H1 (cell line): ENCODE measurements at places on chromosomes 1 and 21. TPM values are rescaled to one million over a fixed set of nuclear protein-coding genes. Genes with fewer than 3 reads are reported as not detected.

Gene CFAP141
- not detected in 2 replicates for total RNA-seq

Gene EIF4G3
- 66.6 and 67.5 TPM in 2 replicates for total RNA-seq

GRCh38 chr1:221768444-221769066 lies 26.7 kb upstream of the DUSP10 start:
- no peaks in the 10 kb centered on the region for H3K4me1 ChIP-seq
- no peaks in the 10 kb centered on the region for H3K27me3 ChIP-seq
- no peak overlapping the region for H3K4me3 ChIP-seq
- H3K36me3 ChIP-seq: no peaks in the 10 kb centered on the region
- no peak overlapping the region for H3K27ac ChIP-seq
- no peak for DNase-seq

DNA sequence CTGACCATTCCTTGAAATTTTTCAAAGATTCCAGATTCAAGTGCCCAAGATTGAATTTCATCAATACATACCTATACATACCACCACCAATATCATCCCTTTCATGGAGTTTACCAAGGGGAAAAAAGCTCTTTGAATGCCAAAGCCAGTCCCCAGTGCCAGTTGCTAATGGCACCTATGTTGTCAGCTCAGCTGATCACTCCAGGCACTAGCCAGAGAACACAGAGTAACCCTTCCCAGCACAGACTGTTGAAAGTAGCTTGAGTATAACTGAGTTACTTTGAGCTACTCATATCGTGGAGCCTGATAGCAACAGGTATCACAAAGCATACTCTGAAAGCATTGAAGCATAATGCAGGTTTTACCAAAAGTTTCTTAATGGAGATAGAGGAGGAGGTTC lies 133.9 kb upstream of the NFIA start:
- H3K4me3 ChIP-seq: no peak overlapping the region
- H3K27me3 ChIP-seq: no peaks in the 10 kb centered on the region
- no peak overlapping the region for H3K27ac ChIP-seq
- no peaks in the 10 kb centered on the region for H3K36me3 ChIP-seq

Gene SKI
- total RNA-seq: 80.2 and 87.6 TPM in 2 replicates

Gene KCNA3
- total RNA-seq: 0.95 and 1.0 TPM in 2 replicates

Gene SLAMF9
- not detected in 2 replicates for total RNA-seq

DNA sequence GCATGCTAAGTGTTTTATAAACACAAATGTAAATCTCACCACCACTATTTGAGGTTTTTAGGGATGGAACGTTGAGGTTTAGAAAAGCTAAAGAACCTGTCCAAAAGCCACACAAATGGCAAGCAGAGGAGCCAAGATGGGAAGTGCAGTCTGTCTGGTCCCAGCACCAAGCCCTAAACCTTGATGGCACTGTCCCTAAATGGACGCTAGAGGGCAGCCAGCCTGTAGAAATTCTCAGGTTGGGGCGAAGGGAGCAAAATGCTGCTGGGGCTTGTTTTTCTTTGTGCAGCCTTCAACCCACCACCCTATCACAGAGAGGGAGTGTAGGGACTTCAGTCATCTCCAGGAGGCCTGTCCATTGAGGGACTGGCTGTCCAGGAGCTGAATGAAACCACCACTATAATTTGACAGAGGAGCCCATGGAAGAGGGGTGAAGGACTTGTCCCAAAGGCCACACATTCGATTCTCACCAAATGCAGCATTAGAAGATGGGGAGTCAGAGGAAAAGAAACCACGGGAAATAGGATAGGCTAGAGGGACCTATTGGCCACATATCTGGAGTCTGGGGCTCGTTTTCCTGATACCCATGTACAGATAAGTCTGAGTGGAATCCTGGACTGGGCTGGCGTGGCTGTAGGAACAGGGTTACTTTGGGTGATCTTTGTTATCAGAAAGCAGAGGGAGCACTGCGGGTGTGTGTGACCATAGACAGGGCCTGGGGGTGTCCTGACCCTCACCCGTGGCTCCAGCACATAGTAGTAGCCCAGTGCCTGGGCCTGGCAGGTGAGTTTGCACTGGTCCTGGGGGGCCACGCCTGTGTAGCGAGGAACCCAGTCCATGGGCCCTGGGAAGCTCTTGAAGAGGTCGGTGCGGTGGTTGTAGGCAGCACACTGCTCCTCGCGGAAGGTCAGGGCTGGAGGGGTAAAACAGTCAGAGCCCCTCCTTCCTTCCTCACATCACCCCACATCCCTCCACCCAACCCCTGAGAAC lies 6.1 kb downstream of the ADAMTS4 start:
- peak; percentile 70 for DNase-seq
- peaks cover 14% of the 10 kb centered on the region for H3K36me3 ChIP-seq
- H3K27ac ChIP-seq: no peak overlapping the region
- H3K4me3 ChIP-seq: no peak overlapping the region
- H3K4me1 ChIP-seq: peaks cover 3% of the 10 kb centered on the region

Gene LRRC71
- total RNA-seq: not detected in 2 replicates
